Thoracic aorta (tissue), 2 donors: ENCODE measurements at places on chromosomes 2 and 18.

DNA sequence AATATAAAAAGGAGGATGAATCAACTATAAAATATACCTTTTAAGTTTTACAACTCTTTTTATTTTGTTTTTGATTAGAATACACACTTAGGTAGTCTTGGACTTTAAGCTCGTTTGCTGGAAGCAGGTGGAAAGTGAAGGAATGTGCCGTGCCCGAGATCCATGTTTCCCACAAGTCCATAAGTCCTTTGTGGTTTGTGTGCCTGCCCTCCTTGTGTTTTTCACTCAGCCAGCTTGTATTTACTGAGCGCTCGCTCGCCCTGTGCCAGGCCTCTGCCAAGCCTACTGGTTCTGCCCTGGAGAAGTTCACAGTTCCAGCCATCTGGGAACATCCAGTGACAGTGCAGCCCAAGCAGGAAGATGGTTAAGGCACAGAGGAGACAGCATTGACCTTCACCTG, 142.6 kb downstream of the MGAT5 start:
- no peak for DNase-seq
- H3K27me3 ChIP-seq: no peaks in the 10 kb centered on the region
- H3K4me1 ChIP-seq: peaks cover 22% of the 10 kb centered on the region
- no peak overlapping the region for H3K4me3 ChIP-seq

DNA sequence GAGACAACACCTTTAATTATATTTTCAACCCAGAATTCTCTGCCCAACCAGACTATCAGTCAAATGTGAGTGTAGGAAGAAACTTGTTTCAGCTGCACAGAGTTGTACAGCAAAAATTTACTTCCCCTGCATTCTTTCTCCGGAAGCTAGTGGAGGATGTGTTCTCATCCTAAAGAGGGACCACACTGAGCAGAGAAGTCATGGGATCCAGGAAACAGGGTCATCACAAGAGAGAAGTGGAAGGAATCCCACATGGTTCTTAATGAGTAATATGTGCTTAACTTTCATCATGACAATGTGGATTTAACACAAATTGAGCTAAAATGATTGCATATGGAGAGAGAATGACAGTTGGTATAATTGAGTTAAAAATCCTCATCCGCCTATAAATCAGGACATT, 78.2 kb downstream of the INPP4A start:
- DNase-seq: no peak
- no peaks in the 10 kb centered on the region for H3K27me3 ChIP-seq
- no peak overlapping the region for H3K27ac ChIP-seq
- no peaks in the 10 kb centered on the region for H3K4me1 ChIP-seq
- peaks cover 10% of the 10 kb centered on the region for H3K36me3 ChIP-seq

DNA sequence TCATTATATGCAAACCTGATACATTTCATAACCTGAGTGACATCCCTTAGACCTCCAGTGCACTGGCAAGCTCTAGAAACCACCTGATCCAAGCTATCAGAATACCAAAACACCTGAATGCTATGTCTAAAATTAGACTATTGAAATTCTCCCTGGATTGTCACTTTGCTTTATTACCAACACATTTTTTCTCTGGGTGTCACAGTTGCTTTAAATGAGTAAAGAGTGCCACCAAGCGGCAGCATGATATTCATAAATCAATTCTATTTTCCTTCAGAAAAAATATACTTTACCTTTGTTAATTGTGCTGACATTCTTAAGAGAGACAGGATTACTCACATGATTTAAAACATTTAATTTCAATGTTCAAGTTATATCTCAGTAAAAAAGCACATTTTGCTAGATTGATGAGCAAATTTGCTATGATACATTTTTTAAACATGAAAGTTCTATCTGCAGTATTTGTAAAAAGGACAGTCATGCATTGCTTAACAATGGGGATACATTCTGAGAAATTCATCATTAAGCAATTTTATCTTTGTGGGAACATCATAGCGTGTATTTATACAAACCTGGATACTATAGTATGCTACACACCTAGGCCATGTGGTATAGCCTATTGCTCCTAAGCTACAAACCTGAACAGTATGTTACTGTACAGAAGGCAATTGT, 338.4 kb upstream of the SLC39A10 start:
- H3K4me3 ChIP-seq: no peak overlapping the region
- H3K36me3 ChIP-seq: no peaks in the 10 kb centered on the region
- no peak for DNase-seq
- no peak overlapping the region for H3K27ac ChIP-seq
- H3K27me3 ChIP-seq: no peaks in the 10 kb centered on the region

GRCh38 chr2:111704246-111704645, 179.7 kb downstream of the ANAPC1 start:
- H3K27ac ChIP-seq: no peak overlapping the region
- no peaks in the 10 kb centered on the region for H3K27me3 ChIP-seq
- DNase-seq: no peak
- no peak overlapping the region for H3K4me3 ChIP-seq
- H3K36me3 ChIP-seq: no peaks in the 10 kb centered on the region

- no peaks in the 10 kb centered on the region for H3K36me3 ChIP-seq
- H3K27me3 ChIP-seq: no peaks in the 10 kb centered on the region
- H3K4me3 ChIP-seq: no peak overlapping the region
- no peak overlapping the region for H3K27ac ChIP-seq
- no peak for DNase-seq
- no peaks in the 10 kb centered on the region for H3K4me1 ChIP-seq
Observed at GRCh38 chr2:16148632-16149348, 208.4 kb downstream of the MYCN start.

- H3K27me3 ChIP-seq: no peaks in the 10 kb centered on the region
- H3K4me3 ChIP-seq: peak overlapping the region; percentile 44
- H3K4me1 ChIP-seq: peaks cover 26% of the 10 kb centered on the region
- no peak for DNase-seq
- H3K27ac ChIP-seq: peak overlapping the region; percentile 15
Observed at GRCh38 chr2:186887107-186888090, 38.4 kb upstream of the ZSWIM2 start.

DNA sequence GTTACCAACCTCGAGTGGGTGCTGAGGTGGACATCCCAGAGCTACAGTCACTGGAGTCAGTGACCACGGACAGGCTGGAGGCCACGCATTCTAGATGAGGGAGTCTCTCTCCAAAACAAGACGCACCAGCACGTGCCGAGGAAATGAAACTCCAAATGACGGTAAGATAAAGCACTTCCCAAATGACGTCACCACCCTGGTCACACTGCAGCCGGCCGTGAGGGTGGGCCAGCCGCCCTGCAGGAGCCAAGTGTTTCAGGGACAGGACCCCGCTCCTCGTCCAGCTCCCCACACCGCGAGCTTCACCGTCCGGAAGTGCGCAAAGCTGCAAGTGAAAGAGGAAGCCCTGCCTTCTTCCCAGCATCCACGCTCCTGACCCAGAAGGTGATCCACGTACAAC, 99.4 kb downstream of the ZNF516 start:
- peaks cover 1% of the 10 kb centered on the region for H3K4me1 ChIP-seq
- no peaks in the 10 kb centered on the region for H3K36me3 ChIP-seq
- no peak overlapping the region for H3K4me3 ChIP-seq
- no peaks in the 10 kb centered on the region for H3K27me3 ChIP-seq

GRCh38 chr2:12819103-12819475, 102.4 kb downstream of the TRIB2 start:
- no peaks in the 10 kb centered on the region for H3K27me3 ChIP-seq
- peak; percentile 68 for DNase-seq
- peak overlapping the region; percentile 41 for H3K4me3 ChIP-seq
- peak overlapping the region; percentile 83 for H3K27ac ChIP-seq
- H3K36me3 ChIP-seq: no peaks in the 10 kb centered on the region
- H3K4me1 ChIP-seq: peaks cover 37% of the 10 kb centered on the region
